ENCODE measurements at places on chromosomes 1 and 21.

DNA sequence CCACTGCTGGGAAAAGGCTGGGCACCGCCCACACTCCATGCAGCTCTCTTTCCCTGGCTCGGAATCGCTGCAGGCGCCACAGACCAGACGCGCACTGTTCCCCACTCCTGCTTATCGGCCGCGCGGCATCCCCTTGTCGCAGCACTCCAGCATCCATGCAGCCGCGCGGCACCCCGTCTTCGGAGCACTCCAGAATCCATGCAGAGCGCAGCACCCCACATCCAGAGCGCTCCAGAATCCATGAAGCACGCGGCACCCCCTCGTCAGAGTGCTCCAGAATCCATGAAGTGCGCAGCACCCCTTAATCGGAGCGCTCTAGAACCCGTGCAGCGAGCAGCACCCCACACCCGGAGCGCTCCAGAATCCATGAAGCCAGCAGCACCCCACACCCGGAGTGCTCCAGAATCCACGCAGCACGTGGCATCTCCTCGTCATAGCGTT, 9.5 kb downstream of the TFF3 start:
- peaks cover 31% of the 10 kb centered on the region for H3K27me3 ChIP-seq
- H3K27ac ChIP-seq = no peak overlapping the region
- no peak for DNase-seq

DNA sequence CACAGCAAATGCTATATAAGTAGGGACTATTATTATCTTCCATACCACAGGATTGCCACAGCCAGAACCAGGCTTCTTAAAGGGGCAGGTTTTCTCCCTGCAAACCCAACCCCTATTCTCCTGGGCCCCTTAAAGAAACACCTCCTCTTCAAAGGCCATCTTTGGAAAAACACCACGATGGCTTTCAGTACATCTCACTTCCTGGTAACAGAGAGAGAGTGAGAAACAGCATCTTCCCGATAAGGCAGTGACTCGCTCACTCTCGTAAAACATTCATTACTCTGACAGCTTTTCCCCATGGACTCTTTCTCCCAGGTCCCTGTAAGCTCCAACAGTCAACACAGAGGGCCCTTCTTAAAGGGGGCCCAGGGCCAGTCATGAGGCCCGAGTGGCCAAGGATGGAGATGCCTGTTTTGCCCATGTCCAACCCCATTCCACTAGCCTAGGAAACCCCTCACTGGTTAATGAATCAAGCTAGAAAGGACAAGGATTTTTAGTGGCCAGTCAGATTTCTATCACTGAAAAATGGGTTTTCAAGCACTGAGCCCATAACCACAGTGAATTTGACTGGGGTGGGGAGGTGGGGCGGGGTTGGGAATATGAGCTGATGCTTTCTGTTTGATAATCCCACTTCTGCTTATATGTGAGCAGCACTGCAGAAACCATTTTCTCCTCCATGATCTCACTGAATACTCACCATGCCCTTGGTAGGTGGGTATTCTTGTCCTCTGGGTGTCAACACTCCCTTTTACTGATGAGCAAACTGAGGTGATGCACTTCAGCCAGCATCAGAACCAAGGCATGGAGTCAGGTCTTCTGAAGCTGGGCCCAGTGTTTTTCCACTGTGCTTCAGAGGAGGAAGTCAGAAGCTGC, 3.6 kb upstream of the NAV1 start:
- H3K27me3 ChIP-seq = peaks cover 51% of the 10 kb centered on the region
- H3K36me3 ChIP-seq = peaks cover 1% of the 10 kb centered on the region
- H3K4me1 ChIP-seq = peaks cover 17% of the 10 kb centered on the region
- no peak overlapping the region for H3K4me3 ChIP-seq
- H3K27ac ChIP-seq = no peak overlapping the region

GRCh38 chr21:33514229-33514628, 22.7 kb upstream of the DNAJC28 start:
- DNase-seq = no peak
- H3K27me3 ChIP-seq = no peaks in the 10 kb centered on the region

GRCh38 chr1:225772323-225772768, 5.3 kb upstream of the SRP9 start:
- no peak overlapping the region for H3K4me3 ChIP-seq
- peaks cover 5% of the 10 kb centered on the region for H3K4me1 ChIP-seq
- H3K36me3 ChIP-seq = peaks cover 3% of the 10 kb centered on the region
- no peaks in the 10 kb centered on the region for H3K27me3 ChIP-seq
- no peak overlapping the region for H3K27ac ChIP-seq

GRCh38 chr1:94970783-94971182, 43.9 kb upstream of the CNN3 start:
- H3K4me3 ChIP-seq = no peak overlapping the region
- H3K27me3 ChIP-seq = no peaks in the 10 kb centered on the region
- DNase-seq = no peak
- H3K4me1 ChIP-seq = no peaks in the 10 kb centered on the region

- H3K4me1 ChIP-seq = peaks cover 21% of the 10 kb centered on the region
- H3K27ac ChIP-seq = peak overlapping the region; percentile 90
- H3K4me3 ChIP-seq = no peak overlapping the region
Observed at GRCh38 chr1:245804696-245805095, 649.9 kb downstream of the KIF26B start.

All from central memory CD8-positive, alpha-beta T cell (primary cell).